ENCODE measurements at places on chromosomes 7 and 10.

GRCh38 chr10:45058580-45058979 is 57.9 kb downstream of the ZNF22 start:
- DNase-seq = no peak

GRCh38 chr10:5447056-5447455 is 34.7 kb downstream of the NET1 start:
- DNase-seq = peak; percentile 55

- no peak for DNase-seq
These were observed 321.5 kb upstream of the NRP1 start for GRCh38 chr10:33655921-33656320.

DNA sequence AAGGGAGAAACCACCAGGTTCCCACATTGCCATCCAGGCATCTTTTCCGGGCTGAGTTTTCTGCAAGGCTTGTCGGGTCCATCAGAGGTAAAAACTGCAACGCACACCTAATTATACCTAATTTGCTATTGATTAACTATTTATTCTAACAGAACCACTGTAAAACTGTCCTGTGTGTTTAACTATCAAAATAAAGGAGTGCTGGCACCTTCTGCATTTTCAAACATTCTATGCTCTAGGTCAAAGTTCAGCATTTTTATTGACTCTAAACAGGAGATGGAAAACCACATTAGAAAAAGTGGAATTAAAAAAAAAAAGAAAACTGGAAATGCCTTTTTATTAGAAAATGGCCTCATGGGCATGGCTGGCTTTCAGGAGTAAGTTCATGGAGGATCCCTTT is 82.0 kb downstream of the ADARB2 start:
- DNase-seq = no peak

DNA sequence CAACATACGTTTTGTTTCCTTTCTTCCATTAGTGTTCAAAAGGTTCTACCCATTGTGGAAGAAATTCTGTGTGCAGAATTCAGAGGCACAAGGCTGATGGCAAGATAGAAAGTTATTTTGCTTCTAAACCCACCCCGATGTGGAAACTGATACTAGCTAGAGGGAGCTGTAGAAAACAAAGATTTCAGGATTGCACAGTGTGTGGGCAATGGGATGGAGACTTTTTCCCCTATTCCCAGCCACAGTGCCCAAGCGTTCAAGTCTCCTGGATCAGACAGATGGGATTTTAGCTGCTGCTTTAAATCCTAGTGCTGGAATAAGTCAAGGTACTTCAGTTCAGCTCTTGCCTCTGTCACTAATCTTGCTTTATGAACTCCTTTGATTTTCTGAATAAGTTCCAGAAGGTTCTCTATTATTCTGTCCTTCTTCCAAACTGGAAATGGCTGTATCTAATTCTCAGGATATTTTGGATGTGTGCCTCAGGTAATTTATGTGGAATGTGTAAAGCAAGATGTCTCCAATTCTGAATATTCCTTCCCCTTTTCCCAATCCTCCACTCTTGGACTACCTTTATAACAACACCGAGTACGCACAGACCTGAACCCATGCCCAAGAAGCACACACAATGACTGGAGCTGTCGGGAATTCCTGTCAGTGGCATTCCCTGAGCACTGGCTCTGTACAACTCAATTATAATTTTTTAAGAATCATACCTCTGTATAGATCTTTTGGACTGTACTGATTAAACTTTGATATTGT is 473.0 kb downstream of the PLXDC2 start:
- no peak for DNase-seq

- DNase-seq = peak; percentile 70
These were observed at the start of gene ADAM12 for GRCh38 chr10:126387931-126388911. Gene ADAM12, minus strand, starts transcription at chr10:126388477. Its CDS starts 332 bp downstream, at chr10:126388145.

- DNase-seq = no peak
These were observed 58.4 kb downstream of the MET start for GRCh38 chr7:116730097-116731022.

- DNase-seq = no peak
These were observed 6.9 kb upstream of the ACSL5 start for GRCh38 chr10:112366992-112367391.

GRCh38 chr10:128943111-128943510 is 523.9 kb upstream of the MGMT start:
- DNase-seq = no peak

DNA sequence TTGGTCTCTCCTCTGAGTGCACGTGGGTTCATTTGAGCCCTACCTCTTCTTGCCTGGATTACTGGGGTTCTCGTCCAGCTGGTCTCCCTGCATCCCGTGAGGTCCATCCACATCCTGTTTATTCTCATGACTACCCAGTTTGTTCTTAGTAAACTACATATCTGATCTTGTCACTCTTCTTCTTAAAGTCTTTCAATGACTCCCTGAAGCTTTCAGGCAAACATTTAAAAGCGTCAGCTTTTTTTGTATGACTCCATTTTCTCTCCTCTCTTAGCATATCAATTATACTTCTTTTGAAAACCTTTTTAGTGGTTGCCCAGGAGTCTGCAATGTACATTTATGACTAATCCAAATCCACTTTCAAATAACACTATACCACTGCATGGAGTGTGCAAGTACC is 7.5 kb downstream of the SFXN2 start:
- DNase-seq = no peak

DNA sequence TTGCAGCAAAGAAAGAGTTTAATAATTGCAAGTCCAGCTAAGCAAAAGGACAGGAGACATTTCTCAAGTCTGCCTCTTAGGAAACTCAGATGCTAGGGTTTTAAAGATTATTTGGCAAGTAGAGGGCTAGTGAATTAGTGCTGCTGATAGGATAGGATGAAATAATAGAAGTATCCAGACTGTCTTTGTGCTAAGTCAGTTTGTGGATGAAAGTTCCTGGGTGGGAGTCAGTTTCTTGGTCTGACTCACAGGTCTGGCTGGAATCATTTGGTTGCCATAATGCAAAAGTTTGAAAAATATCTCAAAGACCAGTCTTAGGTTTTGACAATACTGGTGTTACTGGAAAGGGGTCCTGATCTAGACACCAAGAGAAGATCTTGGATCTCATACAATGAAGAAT is 42.6 kb upstream of the INHBA start:
- DNase-seq = no peak

DNA sequence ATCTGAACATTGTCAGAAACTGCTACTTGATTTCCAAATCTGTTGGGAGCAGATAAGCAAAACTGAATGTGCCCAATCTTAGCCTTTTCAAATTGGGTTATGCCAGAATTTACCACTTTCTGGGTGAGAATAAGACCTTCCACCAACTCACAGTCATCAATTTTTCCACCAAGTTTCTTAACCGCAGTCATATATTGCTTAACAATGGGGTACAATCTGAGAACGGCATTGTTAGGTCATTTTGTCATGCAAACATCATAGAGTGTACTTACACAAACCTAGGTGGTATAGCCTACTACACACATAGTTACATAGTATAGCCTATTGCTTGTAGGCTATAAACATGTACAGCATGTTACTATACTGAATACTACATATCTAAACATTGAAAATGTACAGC is 16.0 kb downstream of the MRPS33 start:
- DNase-seq = no peak

DNA sequence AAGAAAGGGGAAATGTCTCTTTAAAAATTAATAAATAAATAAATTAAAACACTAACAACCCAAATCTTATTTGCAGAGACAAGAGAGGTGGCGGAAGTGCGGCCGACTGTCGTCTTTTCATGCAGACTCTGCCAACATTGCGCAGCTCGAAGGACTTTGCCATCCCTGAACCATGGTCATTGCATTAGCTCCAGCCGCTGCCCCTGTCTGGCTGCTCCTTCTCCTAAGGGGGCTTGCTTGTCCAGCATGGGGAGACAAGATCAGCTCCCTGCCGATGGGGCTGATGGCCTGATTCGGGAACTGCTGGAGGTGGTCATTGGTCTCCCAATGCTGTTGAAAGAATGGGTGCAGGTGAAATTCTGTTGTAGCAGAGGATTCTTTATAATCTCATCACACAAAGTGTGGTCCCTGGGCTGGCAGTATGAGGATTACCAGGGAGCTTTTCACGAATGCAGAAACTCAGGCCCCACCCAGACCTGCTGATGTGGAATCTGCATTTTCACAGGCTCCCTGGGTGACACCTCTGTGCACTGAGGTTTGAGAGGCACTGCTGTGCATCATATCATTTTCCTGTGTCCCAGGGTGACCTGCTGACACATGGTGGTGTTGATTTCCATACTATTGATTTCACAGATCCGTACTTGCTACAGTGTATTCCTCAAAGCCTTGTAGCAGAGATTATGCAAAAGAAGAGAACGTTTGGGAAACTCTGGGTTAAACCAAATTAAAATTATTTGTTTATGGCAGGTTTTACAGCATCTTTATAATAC is 172.4 kb upstream of the ZMIZ1 start:
- no peak for DNase-seq

- peak; percentile 96 for DNase-seq
These were observed 42.0 kb downstream of the ZC3HC1 start for GRCh38 chr7:130008941-130009847.

GRCh38 chr10:21969326-21970287 is 33.9 kb downstream of the DNAJC1 start:
- DNase-seq = peak; percentile 23

- DNase-seq = peak; percentile 44
These were observed 5.4 kb downstream of the VIM start for GRCh38 chr10:17233286-17233991.

- no peak for DNase-seq
These were observed 18.3 kb upstream of the NKX6-2 start for GRCh38 chr10:132804287-132804686.

- DNase-seq = no peak
These were observed 39.2 kb downstream of the AGAP3 start for GRCh38 chr7:151125470-151125845.

DNA sequence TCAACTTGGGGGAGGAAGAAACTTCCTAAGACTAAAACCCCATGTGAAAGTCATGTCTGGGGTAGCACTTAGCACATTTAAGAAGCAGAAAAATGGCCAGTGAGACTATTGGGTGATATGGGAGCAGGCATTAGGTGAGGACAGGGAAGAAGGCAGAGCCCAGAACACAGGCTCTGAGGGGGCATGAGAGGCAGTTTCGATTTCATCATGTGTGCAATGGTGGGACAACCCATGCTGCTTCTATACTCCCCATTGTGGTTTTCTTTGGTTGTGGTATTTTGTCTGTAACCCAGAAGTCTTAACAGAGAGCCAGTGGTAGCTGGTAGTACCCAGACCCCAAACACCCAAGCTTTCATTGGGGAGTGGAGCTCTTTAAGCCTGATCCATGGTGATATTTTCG is 752.0 kb downstream of the GRID1 start:
- no peak for DNase-seq

GRCh38 chr10:119500123-119500795 is 42.3 kb downstream of the RGS10 start:
- no peak for DNase-seq

GRCh38 chr7:101819913-101820522 is 2.6 kb downstream of the CUX1 start:
- peak; percentile 25 for DNase-seq

Measured in kidney tubule cell (primary cell).